ENCODE measurements at places on chromosomes 5 and 9. TPM values are rescaled to one million over a fixed set of nuclear protein-coding genes. Genes with fewer than 3 reads are reported as not detected.

DNA sequence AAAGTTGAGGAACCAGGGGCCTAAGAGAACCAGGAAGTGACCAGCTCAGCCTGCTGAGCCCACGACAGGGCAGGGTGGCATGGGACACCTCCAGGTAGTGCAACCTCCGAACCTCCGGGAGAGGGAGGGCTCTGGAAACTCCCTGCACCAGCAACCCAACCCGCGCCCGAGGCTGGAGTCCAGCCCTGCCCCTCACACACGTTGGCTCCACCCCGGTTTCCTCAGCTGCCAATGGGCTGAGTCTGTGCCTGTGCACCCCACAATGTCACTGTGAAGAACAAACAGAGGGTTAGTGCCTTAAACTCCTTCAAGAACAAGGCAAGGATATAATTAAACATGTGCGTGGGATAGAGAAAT is 17.0 kb upstream of the UNC5A start:
- no peak for DNase-seq

TICAM2 gene
- total RNA-seq, result 4.0 TPM

ADAMTS19 gene
- total RNA-seq, result 49.9 TPM

CPLANE1 gene
- 36.4 TPM for total RNA-seq
